ENCODE measurements at places on chromosomes 1 and 21.

DNA sequence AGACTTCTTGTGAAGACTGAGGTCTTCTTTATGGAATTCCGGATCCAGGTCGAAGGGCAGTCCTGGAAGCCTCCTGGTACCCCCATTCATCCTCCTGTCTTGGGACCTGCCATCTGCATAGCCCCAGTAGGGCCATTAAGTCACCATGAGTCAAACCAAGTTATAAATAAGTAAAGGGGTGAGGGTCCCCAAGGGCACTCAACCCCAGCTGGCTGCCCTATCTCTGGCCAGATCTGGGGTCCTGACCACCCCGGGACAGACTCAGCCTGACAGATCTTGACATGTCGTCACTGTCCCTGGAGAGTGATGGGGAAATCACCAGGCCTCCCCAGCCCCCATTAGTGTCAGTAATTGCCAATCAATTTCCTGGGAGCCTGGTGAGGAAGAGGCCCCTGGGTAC, 108.7 kb downstream of the EPHB2 start:
- DNase-seq, result no peak

GRCh38 chr21:40173816-40174215, 306.6 kb downstream of the PCP4 start:
- DNase-seq, result no peak

DNA sequence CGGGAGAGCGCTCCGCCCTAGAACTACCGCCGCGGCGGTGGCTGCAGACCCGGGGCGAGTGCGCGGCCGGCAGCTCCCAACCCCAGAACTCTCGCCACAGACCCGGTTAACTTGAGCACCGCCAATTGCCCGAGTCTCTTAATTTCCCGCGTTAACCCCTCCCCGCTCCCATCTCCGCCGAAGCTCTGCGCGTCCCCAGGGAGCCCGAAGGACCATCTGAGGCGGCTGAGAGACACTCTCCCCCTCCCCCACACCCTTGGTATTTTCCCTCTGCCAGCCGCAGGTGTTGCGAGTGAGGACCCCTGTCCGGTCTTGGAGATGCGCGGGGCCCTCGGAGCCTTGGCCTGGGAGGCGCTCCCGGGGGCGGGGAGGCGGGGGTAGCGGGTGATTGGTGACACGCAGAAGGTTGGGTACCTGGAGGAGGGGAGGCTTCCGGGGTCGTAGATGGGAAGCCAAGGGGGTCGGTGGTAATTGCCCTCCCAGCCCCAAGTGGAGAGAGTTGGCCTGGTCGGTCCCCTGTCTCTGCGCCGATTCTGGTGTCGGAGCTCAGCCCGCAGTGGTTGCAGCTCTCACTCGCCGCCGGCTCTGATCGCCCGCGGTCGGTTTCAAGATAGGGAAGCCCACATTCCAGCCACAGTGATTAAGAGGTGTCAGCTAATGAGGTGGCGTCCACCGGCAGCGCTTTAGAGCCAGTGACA, 858 bp upstream of the SUSD4 start:
- peak; percentile 58 for DNase-seq

DNA sequence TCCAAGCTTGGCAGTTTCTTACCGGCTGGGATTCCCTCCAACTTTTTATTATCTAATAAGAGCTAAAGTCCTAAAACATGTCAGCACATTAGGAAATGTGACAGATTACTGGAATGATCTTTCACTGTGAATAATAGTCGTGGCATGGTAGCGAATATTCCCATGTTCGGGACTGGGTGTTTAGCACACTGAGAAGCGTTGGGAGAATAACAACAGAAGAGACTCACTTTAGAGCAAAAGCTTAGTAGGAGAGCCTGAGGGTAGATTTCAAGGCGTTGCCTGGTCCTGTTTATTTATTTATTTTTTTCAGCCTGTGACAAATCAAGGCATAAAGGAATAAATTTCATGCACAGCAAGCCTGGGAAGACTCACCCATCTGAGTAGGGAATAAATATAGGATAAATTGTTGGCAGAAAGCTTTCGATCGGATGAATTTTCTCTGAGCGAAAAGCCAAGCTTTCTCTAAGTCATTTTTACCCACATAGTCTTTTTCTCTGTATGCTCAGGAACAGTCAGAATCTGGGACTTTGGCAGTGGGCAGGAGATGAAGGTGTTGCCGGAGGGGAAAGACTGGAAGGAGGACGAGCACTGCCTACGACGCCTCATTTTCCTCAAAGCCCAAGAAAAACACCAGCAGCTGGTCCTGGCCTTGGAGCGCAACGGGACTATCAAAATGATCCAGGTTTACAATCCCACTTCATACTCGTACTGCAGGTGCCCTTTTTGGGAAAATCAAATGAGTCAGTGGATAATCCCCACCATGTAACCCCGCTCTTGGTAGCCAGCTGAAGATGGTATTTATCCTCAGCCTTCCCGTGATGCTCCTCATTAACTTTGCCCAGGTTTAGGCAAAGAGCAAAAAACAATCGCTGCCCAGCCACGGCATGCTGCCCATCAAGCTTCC, 97.2 kb downstream of the WDR64 start:
- DNase-seq, result no peak

- peak; percentile 61 for DNase-seq
Measured at GRCh38 chr1:29202053-29202452, 20.4 kb upstream of the SRSF4 start.

- DNase-seq, result no peak
Measured at GRCh38 chr1:221289103-221289502, 409.9 kb downstream of the HLX start.

GRCh38 chr1:178496410-178497135, at the start of gene CLEC20A:
TSS of gene CLEC20A (minus strand) at chr1:178496964. CDS start at chr1:178496939, 25 bp downstream.
- DNase-seq, result no peak
